ENCODE measurements at places on chromosomes 5 and 9.

DNA sequence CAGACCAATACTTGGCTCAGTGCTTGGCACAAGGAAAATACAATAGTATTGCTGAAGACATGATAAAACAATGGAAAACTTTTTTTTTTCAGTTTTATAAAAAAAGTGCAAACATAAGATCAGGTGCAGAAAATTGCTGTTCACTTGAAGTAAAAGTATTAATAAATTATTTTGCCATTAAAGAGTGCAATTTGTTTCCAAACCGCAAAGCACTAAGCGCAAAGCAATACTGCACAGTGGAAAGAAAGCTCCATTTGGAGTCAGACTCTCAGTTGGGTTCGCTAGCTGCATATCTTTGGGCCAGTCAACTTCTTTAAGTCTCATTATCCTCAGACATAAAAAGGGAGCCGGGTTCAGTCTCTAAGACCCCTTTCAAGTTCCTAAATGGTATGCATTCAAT, 45.8 kb downstream of the MEF2C start:
- DNase-seq, result no peak
- no peaks in the 10 kb centered on the region for H3K36me3 ChIP-seq
- H3K27me3 ChIP-seq, result no peaks in the 10 kb centered on the region

GRCh38 chr5:10744681-10745080, 16.4 kb downstream of the DAP start:
- H3K27me3 ChIP-seq, result no peaks in the 10 kb centered on the region
- DNase-seq, result no peak
- H3K4me3 ChIP-seq, result no peak overlapping the region
- no peak overlapping the region for H3K27ac ChIP-seq

DNA sequence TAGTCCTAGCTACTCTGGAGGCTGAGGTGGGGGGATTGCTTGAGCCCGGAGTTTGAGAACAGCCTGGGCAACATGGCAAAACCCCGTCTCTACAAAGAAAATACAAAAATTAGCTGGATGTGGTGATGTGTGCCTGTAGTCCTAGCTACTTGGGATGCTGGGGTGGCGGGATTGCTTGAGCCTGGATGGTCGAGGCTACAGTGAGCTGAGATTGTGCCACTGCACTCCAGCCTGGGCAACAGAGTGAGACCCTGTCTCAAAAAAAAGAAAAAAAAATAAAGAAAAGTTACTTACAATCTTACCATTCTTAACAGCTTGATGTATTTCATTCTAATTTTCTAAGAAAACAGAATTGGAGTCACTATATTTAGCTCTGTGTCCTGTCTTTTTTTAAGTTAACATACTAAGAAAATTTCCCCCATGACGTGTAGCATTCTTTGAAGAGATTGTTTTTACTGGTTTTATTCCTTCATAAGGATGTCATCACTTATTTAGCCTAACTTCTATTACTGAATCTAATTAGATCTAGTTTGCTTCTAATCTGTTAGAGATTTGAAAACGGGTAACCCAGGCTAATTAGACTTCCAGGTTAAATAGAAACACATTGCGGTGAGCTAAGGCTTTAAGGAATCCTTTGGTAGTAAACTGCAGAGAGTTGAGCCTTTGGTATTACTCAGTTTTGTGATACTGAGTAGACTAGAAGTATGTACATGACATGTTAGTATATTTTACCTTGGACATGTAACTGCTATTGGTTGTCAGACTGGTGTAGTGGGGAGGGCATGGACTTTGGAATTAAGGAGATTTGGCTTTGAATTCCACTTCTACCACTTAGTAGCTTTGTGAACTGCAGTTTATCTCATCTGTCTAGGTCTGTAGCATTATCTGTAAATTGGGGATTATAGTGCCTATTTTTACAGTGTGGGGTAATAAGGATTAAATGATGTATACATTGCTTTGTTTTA, 24.0 kb downstream of the HSPA4 start:
- no peak overlapping the region for H3K4me3 ChIP-seq
- DNase-seq, result no peak
- H3K36me3 ChIP-seq, result peaks cover 22% of the 10 kb centered on the region
- no peaks in the 10 kb centered on the region for H3K4me1 ChIP-seq
- no peak overlapping the region for H3K27ac ChIP-seq

DNA sequence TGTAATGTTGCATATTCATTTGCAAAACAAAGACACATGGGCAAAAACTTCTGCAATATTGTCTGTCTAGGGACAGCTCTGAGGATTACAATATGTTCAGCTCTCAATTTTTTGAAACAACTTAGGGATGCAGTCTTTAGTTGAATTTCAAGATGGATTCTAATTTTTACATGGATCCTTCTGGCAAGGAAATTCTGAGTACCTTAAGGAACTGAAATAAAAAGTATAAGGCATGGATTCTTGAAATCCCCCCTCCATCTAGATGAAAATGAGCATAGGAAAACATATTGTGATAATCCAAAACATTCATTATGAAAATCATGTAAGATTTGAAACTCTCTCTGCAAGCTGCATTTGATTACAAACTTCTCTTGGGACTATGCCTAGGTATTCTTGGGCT, 568.6 kb downstream of the CETN3 start:
- no peak for DNase-seq
- H3K27me3 ChIP-seq, result no peaks in the 10 kb centered on the region
- no peak overlapping the region for H3K27ac ChIP-seq
- no peaks in the 10 kb centered on the region for H3K4me1 ChIP-seq

- H3K4me1 ChIP-seq, result no peaks in the 10 kb centered on the region
- H3K27me3 ChIP-seq, result no peaks in the 10 kb centered on the region
- no peaks in the 10 kb centered on the region for H3K36me3 ChIP-seq
Observed at GRCh38 chr5:21661184-21661583, 1192.0 kb downstream of the CDH12 start.

- no peaks in the 10 kb centered on the region for H3K27me3 ChIP-seq
- no peaks in the 10 kb centered on the region for H3K36me3 ChIP-seq
- H3K4me1 ChIP-seq, result no peaks in the 10 kb centered on the region
- H3K27ac ChIP-seq, result no peak overlapping the region
- H3K4me3 ChIP-seq, result no peak overlapping the region
Observed at GRCh38 chr9:69809304-69809863, 11.2 kb upstream of the CFAP95 start.

DNA sequence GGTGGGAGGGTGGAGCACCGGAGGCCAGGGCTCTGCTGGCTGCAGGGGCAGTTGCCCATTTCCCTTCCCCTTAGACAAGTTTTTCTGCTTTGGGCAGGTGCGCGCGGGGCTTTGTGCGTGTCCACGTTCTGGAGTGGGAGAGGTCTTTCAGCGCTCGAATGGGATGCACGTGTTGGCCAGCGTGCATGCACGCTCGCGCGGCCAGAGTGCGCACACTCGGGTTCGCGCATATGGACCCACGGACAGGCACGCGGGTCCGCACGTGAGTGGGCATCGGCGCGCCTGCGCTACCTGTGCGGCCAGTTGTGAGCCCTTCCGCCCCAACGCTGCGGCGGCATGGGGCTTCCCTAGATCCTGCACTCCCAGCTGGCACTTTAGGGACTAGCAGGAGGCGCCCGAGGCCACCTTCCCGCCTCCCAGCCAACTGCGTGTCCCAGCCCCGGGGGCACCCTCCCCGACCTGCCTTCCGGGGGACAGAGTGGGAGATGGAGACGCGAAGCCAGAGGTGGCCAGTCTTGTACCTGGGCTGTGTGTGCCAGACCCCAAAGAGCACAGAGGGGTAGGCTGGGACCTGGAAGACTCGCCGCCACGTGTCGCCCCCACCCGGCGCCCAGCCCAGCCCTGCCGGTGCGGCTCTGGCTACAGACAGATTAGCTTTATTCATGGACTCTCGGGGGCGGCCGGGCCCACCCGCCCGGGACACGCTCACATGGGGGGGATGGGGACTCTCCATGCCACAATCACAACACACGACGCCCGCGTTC, 9.8 kb upstream of the GPRIN1 start:
- no peak overlapping the region for H3K27ac ChIP-seq
- DNase-seq, result no peak
- peaks cover 16% of the 10 kb centered on the region for H3K36me3 ChIP-seq
- H3K27me3 ChIP-seq, result peaks cover 31% of the 10 kb centered on the region
- peak overlapping the region; percentile 27 for H3K4me3 ChIP-seq

- DNase-seq, result no peak
- H3K4me1 ChIP-seq, result peaks cover 3% of the 10 kb centered on the region
- H3K27me3 ChIP-seq, result no peaks in the 10 kb centered on the region
Observed at GRCh38 chr9:76180541-76180940, 213.7 kb downstream of the RFK start.

- no peak overlapping the region for H3K4me3 ChIP-seq
- H3K27ac ChIP-seq, result no peak overlapping the region
- peaks cover 12% of the 10 kb centered on the region for H3K27me3 ChIP-seq
- peaks cover 3% of the 10 kb centered on the region for H3K4me1 ChIP-seq
- DNase-seq, result no peak
- H3K36me3 ChIP-seq, result no peaks in the 10 kb centered on the region
Observed at GRCh38 chr9:87336407-87336806, 161.3 kb upstream of the DAPK1 start.

GRCh38 chr9:116844621-116845020, 157.5 kb downstream of the TRIM32 start:
- no peak overlapping the region for H3K27ac ChIP-seq
- H3K27me3 ChIP-seq, result no peaks in the 10 kb centered on the region
- no peaks in the 10 kb centered on the region for H3K4me1 ChIP-seq
- H3K36me3 ChIP-seq, result no peaks in the 10 kb centered on the region

- no peak overlapping the region for H3K27ac ChIP-seq
- H3K4me3 ChIP-seq, result no peak overlapping the region
- no peak for DNase-seq
- H3K27me3 ChIP-seq, result no peaks in the 10 kb centered on the region
Observed at GRCh38 chr5:159341906-159342310, 11.6 kb upstream of the IL12B start.

DNA sequence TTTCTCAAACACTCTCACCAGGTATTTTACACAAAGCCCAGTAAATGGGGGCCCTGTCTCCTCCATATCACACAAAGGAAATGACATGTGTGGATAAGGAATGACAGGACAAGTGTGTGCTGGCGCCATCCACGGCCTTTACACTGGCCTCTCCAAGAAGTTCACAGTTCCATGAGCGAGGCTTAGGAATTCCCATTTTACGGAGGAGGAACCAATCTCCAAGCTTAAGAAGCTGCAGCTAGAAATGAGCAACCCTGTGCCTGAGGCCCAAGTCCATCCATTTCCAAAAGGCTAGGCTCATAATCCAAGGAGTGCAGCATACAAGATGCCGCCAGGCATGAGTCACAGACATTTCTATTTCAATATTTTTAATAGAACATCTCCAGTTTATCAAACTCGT, 203.4 kb downstream of the AUH start:
- peaks cover 17% of the 10 kb centered on the region for H3K4me1 ChIP-seq
- no peak overlapping the region for H3K4me3 ChIP-seq
- DNase-seq, result no peak
- no peaks in the 10 kb centered on the region for H3K27me3 ChIP-seq
- H3K36me3 ChIP-seq, result no peaks in the 10 kb centered on the region

DNA sequence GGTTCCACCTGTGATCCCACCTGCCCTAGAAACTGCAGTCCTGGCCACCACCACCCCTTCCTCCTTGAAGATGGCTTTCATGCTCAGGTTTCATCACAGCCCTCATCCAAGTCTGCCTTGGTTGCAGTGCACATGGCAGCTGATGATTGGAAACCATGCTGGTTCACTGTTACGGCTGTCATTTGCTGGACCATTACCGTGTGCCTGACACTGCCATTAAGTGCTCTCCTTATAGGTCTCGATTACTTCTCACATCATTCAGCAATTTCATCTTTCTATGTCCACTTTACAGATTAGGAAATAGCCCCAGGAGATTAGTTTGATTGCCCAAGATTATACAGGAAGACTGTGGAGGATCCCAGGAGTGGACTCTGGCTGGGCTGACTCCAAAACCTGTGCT, 123.9 kb downstream of the ICE1 start:
- no peaks in the 10 kb centered on the region for H3K36me3 ChIP-seq
- H3K4me3 ChIP-seq, result no peak overlapping the region
- H3K27ac ChIP-seq, result no peak overlapping the region
- no peaks in the 10 kb centered on the region for H3K4me1 ChIP-seq
- no peak for DNase-seq

DNA sequence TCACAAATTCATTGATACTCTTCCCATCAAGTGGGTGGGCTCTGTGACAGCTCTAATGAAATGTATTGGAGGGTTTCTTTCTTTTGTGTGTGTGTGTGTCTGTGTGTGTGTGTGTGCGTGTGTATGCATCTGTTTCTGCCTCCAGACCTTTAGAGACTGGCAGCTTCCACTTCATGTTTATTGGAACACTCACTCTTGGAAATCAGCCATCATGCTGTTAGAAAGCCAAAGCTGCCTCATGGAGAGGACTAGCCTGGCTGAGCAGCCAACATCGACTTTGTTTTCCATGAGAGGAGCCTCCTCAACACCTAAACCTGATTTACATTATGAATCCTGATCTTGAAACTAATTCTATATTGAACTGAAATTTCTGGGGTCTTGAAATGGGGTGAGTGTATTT, 128.5 kb upstream of the FAM174A start:
- no peaks in the 10 kb centered on the region for H3K27me3 ChIP-seq
- no peaks in the 10 kb centered on the region for H3K4me1 ChIP-seq
- H3K4me3 ChIP-seq, result no peak overlapping the region
- no peak for DNase-seq

DNA sequence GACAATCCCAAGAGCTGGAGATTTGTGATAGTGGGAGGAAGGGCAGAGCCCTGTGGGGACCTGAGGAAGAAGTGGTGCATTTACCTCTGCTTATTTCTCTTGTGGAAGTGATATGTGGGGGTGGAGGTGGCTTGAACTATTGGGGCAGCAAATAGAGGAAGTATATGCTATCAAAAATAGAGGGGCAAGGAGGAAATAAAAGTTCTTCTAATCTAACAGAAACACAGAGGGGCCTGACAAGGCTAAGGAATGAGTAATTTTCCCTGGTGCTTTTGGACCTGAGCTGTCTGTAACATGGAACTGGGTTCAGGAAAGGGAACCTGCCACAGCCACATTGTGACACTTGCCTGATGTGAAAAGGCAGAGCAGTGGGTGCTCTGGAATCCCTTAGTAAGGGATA, 378.6 kb upstream of the KLF4 start:
- H3K27ac ChIP-seq, result no peak overlapping the region
- H3K36me3 ChIP-seq, result no peaks in the 10 kb centered on the region

- H3K27ac ChIP-seq, result no peak overlapping the region
- peak overlapping the region; percentile 26 for H3K4me3 ChIP-seq
- H3K27me3 ChIP-seq, result no peaks in the 10 kb centered on the region
- peak; percentile 44 for DNase-seq
- no peaks in the 10 kb centered on the region for H3K36me3 ChIP-seq
- peaks cover 28% of the 10 kb centered on the region for H3K4me1 ChIP-seq
Observed at GRCh38 chr5:61732369-61732768, 400.3 kb downstream of the ZSWIM6 start.

- H3K4me3 ChIP-seq, result no peak overlapping the region
- H3K36me3 ChIP-seq, result no peaks in the 10 kb centered on the region
- H3K27me3 ChIP-seq, result no peaks in the 10 kb centered on the region
- H3K27ac ChIP-seq, result no peak overlapping the region
- no peak for DNase-seq
- H3K4me1 ChIP-seq, result no peaks in the 10 kb centered on the region
Observed at GRCh38 chr9:13548535-13548934, 269.0 kb upstream of the MPDZ start.
